ENCODE measurements at places on chromosomes 3 and 15.

DNA sequence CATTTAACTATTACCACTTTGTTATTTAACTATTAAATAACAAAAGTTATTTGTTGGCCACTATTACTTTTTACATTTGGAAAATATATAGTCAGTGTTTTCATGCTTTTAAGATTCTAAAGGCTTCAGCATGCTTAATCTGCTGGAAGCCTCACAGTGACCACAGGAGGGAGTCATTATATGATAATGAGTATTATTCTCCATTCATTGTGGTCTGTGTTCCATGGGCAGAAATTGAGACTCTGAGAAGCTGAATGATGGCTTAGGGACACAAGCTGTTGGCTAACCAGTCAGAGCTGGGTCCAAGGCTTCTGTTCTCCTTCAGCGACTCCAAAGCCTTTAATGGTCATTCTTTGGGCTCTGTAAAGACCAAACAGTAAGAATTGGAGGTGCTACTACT is 64.7 kb downstream of the BFSP2 start:
- DNase-seq = no peak

GRCh38 chr3:9211155-9211950 is 38.1 kb downstream of the SRGAP3 start:
- DNase-seq = no peak

- DNase-seq = no peak
These were observed 23.7 kb downstream of the CYP11A1 start for GRCh38 chr15:74343797-74344127.

GRCh38 chr3:15154326-15154725 is 51.7 kb upstream of the CAPN7 start:
- no peak for DNase-seq

GRCh38 chr3:14544282-14545250 is 4.4 kb upstream of the GRIP2 start:
- DNase-seq = no peak

GRCh38 chr3:36826240-36826639 is 61.9 kb upstream of the DCLK3 start:
- no peak for DNase-seq

DNA sequence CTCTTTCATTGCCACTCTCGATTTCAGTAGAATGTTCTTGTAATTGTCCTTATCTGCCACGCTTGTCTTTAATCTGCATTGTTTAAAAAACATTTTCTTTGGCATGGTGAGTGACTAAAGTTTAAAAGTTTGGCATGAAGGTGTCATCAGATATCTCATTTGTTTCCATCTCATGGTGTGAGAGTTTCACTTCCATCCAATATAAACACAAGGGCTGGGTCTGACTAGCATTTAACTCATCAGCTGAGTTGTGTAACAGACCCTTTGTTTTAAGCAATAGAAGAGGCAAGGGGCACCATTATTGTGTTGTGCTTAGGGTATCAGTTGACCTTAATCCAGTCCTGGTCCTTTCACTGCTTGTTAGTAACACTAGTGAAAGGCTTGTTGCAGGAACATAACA is 49.9 kb upstream of the IL12A start:
- DNase-seq = no peak

DNA sequence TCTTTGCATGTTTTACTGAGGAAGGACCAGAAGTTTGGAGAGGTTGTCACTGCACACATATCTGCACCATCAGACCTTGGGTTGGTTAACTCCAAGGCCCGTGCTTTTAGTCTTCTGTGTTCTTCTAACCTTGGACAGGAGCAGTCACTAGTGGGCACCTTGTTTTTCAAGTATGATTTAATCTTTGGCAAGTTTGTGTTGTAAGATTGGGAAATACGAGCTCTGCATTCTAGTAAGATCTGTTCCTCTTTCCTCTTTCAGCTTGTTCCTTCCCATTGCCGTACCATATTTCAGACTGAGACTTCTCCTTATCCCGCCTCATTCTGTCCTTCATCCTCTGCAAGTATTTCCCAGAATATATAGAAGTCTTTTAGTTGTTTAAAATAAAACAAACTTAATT is 5.1 kb downstream of the TMOD2 start:
- DNase-seq = no peak

DNA sequence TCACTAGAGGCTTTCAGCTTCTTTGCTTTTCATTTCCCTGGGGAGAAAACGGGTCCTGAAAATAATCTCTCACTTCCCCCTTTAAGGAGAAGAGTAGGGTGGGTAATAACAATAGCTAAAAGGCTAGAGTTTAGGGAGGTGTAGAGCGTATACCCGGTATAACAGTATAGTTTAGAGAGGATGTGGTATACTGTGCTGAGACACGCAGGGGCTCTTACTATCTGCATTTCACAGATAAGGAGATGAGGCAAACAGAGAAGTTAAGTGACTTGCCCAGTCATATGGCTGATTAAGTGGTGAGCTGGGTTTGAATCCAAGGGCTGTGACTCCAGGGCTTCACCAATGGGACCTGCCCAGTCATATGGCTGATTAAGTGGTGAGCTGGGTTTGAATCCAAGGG is 15.0 kb upstream of the KCNMB3 start:
- DNase-seq = no peak

GRCh38 chr15:51051776-51052175 is 42.9 kb downstream of the TNFAIP8L3 start:
- no peak for DNase-seq

DNA sequence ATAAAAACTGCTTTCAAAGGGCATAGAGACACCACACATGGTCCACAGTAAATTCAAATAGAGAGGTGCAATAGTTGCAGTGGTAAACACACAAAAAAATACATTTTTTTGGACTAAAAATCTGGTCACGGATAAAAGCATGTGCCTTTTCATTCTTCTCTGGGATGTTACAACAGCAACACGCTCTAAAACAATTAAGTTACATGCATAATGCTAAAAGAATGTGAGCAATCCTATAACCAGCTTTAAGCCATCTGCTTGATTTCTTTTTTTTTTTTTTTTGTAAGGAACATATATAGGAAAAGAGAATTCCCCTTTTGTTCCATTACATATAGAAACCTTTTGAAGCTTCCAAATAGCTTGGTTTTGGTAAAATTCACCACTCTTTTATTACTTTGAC is 20.0 kb downstream of the WNT5A start:
- no peak for DNase-seq

DNA sequence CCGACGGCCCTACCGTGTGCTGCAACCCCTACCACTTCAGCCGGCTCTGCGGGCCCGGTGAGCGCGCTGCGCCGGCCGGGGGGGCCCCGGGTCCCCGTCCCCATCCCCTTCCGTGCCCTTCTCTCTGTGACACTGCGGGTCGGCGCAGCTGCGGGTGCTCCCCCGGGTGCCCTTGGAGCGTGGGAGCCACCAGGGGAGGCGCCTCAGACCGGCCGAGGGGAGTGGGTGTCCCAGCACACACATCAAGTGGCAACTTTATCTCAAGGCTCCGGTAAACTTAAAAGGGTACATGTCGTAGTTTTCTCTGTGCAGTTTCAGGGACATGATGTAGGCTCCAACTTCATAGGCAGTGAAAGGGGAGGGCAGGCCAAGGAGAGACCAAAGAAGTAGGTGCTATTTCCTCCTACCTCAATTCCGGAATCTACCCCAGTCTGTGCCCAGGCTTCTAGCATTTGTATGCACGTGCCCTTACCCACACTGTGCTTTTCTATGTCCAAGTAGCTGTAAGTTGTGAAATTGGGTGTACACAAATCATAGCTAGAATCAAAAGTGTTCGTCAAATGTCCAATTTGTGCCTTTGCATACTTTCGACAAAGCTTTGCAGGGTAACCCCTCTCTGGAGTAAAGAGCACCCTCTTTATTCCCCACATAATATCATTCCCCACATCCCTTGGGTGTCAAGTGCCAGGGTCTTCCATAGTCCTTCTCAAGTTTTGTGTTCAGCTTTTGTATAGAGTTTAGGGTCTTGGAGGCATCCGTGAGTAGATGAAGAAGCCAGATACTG is 2.2 kb downstream of the SMAD6 start:
- DNase-seq = no peak

GRCh38 chr15:85120351-85121113 is 138.9 kb downstream of the PDE8A start:
- DNase-seq = no peak

DNA sequence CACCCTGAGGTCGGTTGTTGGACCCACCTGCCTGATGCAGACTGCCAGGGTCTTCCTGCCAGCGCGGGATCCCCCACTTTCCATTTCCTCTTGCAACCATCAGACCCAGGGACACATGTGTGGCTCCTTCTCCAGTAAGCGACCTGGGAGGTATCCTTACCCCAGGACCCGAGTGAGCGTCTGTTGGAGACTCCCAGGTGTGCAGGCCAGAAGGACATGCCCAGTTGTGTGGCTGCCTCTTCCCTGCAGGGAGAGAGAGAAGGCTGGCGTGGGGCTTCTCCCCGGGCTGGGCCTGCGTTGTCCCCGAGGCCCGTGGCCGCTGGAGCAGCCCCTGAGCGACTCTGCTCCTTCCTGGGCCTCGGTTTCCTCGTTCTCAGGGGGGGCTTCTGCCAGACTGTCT is 56.8 kb downstream of the APBA2 start:
- no peak for DNase-seq

GRCh38 chr3:115275896-115276295 is 128.8 kb upstream of the ZBTB20 start:
- DNase-seq = no peak

- DNase-seq = no peak
These were observed 82.7 kb downstream of the MYO5A start for GRCh38 chr15:52445954-52446353.

GRCh38 chr3:151686257-151686656 is 47.5 kb upstream of the AADACL2 start:
- DNase-seq = no peak

DNA sequence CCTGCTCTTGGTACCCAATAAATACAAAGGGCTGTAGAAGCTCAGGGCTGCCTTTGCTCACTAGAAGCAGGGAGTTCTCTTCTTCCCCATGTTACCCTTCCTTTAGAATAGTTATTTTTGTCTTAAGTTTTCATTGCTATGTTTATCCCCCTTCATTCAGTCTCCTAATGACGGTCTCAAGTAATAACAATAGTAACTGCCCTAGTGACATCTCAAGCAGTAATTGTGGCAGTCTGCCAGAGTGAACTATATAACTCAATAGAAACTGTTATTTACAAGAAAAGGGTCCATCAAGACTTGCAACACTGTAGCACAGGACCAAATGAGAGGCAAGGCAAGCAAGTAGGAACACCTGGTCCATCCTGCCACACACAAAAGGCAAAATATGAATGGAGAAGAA is 32.5 kb upstream of the SIN3A start:
- no peak for DNase-seq

- no peak for DNase-seq
These were observed 56.8 kb downstream of the NOX5 start for GRCh38 chr15:69071260-69071659.

- no peak for DNase-seq
These were observed 339.6 kb downstream of the RORA start for GRCh38 chr15:60889491-60889890.

DNA sequence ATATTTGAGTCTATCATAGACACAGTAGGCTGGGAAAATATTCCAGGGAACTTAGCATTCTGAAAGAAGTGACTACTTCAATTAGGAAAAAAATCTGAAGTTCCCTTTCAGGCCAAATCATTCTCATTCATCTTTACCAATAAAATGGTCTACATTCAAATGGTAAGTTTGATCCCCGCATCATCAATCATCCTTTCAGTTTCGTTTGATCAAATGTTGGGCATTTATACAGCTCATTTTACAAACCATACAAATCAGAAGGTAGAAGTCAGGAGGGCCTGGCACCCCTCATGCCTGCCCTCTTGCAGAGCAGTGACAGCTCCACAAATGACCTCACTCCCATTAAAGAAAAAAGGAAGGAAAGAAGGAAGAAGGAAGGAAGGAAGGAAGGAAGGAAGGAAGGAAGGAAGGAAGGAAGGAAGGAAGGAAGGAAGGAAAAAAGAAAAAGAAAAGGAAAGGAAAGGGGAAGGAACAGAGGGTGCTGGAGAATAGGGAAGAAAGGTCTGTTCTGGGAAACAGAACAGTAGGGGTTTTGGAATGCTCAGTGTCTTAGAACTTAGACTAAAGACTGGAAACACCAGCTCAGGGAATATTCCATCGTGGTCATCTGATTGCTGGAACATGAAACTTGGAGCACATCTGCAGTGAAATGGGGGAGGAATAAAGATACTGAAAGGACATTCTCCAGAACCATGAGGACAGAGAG is 86.1 kb downstream of the XXYLT1 start:
- DNase-seq = no peak

GRCh38 chr3:152300029-152300731 is 31.5 kb downstream of the MBNL1 start:
- no peak for DNase-seq

- DNase-seq = no peak
These were observed 299.9 kb upstream of the MME start for GRCh38 chr3:154780263-154780662.

- DNase-seq = no peak
These were observed 18.6 kb downstream of the MAGEF1 start for GRCh38 chr3:184693011-184693975.

DNA sequence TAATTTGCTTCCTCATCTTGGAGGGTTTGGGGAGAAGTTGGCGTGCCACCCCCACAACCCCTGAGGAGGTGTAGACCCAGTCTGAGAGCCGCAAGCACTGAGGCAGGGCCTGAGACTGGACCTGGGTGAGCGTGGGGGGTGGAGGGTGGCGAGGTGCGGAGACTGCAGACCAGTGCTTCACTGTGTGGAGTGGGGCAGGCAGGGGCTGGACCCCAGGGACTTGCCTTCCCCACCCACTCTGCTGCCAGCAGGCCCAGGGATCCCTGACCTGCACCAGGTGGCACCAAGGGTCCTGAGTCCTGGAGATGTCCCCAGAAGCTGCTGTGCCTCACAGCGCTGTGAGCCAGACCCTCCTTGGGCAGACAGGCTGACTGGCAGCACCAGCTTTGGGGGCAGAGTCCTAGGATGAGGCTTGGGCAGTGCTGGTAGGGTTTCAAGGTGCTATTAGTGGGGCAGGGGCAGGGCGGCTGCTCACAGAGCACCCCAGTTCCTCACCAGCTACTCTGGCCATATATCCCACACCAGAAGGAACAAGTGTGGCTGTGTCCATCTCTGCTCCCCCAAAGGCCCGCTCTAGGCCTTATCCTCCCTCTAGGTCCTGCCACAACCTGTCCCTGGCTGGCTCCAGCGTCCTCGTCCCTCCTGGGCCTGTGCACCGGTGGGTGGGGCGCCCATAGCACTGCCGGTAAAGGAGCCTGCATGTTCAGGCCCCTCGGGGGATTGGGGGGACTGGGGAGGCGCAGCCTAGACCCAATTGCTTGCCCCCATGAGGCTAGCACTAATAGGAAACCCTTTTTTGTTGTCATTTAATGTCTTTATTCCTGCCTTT is 11.8 kb downstream of the ZBTB47 start:
- no peak for DNase-seq

- no peak for DNase-seq
These were observed 166.9 kb downstream of the IGF1R start for GRCh38 chr15:98815207-98815606.

GRCh38 chr3:46414739-46415138 is 7.7 kb downstream of the CCRL2 start:
- DNase-seq = no peak

Measured in stimulated activated CD8-positive, alpha-beta memory T cell treated with anti-CD3 and anti-CD28 coated beads, Interleukin-4, amount 100 ng/mL, for 1 hour (primary cell).